Cortex of kidney (tissue), 1 donor: ENCODE measurements at places on chromosomes 12 and 14.

DNA sequence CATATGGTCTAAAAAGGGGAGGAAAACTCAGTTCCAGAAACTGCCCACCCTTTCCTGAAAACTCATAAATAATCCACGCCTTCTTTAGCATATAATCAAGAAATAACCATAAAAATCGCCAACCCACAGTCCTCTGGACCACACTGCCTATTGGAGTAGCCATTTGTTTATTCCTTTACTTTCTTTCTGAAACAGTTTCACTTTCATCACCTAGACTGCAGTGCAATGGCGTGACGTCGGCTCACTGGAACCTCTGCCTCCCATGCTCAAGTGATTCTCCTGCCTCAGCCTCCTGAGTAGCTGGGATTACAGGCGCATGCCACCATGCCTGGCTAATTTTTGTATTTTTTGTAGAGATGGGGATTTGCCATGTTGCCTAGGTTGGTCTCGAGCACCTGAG, 44.2 kb downstream of the CLMN start:
- DNase-seq = no peak

- DNase-seq = no peak
These were observed 45.4 kb upstream of the SRP54 start for GRCh38 chr14:34937442-34937841.

DNA sequence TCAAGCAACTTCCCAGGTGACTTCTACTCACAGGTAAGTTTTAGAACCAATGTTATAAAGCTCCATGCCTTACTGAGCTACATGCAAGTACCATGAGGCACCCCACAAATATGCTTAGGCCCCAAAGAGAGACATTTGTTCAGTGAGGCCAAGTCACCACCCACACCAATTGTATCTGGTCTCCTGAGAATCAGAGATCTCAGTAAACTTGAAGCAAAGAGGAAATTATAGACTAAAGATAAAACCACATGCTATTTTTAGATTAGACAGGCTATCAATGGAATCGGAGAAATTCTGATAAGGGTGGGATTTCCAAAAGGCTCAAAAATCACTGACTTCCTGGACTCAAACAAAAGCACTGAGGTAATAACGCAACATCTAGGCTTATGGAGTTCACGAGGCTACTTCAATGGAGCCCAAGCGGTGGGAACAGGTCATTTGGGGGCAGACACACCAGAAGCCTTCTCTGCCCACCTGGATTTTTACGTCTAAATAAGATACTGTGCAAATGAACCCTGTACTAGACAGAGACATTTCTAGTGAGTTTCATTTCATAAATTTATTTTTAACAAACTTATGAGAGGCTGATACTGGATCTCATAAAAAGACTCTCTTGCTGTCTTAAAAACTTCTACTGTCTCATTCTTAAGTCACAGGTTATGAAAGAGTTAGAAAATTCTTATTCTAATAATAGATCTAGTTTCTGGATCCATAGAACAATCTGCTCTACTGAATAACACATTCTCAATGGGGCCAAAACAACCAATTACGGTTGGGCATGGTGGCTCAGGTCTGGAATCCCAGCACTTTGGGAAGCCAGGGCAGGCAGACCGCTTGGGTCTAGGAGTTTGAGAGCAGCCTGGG, 7.7 kb downstream of the SLC15A4 start:
- DNase-seq = no peak

DNA sequence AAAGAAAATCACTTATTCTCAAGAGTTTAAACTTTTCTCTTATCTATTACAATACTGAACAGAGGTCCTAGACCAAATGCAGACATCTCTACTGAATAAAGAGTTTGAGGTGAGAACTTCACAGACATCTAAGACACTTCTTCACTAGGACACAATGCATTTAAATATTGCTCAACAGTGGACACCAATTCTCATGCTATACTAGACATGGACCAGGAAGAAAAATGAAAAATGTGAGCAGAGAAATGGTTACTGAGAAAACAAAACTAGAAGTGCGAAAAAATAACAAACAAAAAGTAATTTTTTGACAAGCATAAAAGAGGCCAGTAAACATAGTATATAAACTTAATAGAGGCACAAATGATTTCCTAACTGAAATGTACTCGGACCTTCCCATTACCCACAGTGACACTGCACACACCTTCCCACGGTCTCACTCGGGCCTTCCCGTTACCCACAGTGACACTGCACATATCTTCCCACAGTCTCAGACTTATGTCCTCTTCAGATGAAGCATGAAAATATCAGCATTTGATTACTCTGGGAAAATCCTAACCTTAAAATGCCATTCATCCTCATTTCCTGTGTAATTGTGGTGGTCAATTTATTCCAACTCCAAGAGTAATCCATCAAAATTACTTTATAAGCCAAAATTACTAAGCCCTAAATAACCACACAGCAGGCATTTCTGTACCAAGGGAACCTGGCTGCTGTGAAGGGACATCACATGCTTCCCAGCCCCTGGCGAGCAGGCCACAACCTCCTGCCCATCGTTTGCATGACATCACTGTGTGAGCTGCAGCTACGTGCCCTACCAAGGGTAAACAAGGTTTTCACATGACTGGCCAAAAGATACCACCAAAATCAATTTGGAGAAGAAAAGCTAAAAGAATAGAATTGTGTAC, 6.4 kb downstream of the SLC15A4 start:
- DNase-seq = no peak

GRCh38 chr12:46478123-46478522, 105.5 kb upstream of the SLC38A2 start:
- DNase-seq = no peak

GRCh38 chr14:68033336-68033932, 213.9 kb downstream of the RAD51B start:
- no peak for DNase-seq

DNA sequence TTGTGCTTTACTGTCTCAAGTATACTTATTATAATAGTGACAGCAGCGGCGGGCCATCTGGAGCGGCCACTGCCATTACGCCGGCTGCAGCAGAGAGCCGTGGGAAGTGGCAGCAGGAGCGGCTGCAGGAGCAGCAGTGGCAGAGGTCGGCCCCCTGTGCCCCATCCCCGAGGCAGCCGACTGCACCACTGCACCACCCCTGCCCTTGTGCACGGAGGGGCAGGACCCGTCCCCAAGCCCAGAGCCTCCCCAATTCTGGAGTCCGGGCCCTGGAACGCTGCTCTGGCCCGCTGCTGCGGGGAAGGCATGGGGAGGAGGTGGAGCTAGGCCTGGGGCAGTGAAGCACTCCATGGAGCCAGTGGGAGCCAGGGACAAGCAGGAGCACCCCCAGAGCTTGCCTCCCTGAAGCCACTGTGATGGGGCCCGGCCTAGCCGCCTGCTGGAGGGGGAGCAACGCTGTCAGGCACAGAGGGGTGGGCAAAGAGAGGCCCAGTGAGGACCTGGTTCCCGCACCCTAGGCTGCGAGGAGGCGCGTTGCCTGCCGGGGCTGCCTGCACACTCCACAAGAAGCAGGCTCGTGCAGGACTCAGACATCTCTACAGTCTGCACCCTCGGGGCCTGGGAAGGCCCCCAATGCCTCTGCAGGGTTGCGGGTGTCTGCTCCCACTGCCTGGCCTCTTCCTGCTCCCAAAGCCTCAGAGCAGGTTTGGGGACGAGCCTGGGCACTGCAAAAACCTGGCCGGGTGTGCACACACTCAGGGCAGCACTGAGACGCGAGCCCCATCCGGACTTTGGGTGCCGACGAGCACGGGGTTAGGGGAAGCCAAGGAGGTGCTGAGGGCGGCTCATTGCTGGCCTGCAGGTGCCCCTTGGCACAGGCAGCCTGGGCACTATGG, 74.2 kb upstream of the RASSF8 start:
- no peak for DNase-seq

DNA sequence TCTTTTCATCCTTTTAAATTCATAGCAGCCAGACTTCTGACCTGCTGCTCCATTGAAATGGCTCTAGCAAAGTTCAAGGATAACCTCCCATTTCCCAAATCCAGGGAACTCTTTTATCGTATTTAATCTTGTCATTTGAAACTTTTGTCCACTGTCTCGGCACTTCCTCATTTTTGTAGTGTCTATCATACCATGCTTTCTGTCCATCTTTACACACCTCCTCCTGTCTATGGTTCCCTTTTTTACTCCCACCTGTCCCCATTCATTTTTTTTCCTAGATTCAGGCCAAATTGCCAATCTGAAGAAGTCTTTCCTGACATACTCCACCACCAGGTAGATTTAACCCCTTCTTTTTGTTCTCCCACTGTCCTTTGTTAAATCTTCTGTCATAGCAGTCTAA, 31.0 kb downstream of the NFYB start:
- DNase-seq = no peak

DNA sequence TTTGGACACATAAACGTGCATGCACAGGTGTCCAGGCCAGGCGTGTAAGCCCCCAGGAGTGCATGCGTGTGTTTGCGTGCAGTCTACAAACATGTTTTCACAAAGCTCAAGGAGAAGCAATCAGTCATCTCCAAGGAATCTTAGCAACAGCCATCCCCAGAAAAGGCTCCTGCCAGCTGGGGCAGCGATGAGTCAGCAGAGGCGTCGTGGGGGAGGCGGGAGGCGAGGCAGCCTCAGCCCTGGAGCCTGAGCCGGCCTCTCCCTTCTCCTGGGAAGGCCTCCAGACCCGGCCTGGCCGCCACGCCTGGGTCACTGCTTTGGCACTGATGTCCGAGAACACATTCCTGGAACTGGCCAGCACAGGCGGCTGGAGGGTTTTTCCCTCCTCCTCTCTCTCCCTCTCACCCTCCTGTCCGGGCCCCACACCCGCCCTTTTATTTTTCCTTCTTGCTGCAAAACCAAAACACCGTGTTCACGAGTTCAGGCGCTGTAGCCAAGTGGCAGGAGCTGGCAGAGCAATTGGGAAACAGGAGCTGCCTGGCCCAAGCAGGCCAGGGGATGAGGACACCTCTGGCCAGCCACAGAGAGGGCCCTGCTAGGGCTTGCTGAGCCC, 92.7 kb downstream of the LRRC74A start:
- DNase-seq = peak; percentile 63

- DNase-seq = no peak
These were observed 4.0 kb upstream of the WSCD2 start for GRCh38 chr12:108125073-108125472.

DNA sequence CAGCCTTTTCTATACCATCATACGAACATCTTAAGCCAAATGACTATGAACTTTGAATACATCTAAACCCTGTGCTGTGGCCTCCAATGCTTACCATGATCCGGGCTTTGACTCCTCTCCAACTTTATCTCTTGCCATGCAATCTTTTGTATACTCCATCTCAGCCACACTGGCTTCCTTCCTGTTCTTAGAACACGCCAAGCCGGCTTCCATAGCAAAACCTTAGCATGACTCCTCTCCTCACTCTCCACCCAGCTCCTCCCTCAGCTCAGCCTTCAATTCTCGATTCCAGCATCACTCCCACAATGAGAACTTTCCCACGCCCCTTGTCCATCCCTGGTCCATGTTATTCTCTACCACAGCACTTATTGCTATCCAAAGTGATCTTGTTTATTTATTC, 228.3 kb downstream of the NTF3 start:
- no peak for DNase-seq

DNA sequence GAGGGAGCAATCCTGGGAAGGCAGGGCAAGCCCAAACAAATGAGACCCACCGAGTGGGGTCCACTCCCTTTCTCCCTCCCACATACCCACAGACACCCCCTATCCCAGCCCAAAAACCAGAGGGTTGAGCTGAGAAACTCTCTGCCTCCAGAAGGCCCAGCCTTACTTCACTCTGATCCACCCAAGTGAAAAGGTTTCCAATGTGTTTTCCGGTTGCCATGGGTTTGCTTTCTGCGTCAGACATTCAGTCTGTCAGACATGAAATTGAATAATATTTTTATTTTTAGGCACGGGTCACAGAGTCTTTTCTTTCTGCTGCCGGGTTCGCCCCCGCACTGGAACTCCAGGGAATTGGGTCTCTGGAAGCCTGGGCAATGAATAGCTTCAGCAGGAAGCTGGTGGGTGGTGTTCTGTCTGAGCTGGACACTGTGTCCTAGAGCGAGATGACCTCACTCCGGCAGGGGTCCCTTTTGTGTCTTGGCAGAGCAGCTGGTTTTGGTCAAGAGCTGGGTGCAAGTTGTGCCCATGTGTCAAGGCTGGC, 69.8 kb upstream of the CLMN start:
- DNase-seq = no peak

GRCh38 chr12:82474181-82474797, 116.0 kb downstream of the METTL25 start:
- DNase-seq = no peak

DNA sequence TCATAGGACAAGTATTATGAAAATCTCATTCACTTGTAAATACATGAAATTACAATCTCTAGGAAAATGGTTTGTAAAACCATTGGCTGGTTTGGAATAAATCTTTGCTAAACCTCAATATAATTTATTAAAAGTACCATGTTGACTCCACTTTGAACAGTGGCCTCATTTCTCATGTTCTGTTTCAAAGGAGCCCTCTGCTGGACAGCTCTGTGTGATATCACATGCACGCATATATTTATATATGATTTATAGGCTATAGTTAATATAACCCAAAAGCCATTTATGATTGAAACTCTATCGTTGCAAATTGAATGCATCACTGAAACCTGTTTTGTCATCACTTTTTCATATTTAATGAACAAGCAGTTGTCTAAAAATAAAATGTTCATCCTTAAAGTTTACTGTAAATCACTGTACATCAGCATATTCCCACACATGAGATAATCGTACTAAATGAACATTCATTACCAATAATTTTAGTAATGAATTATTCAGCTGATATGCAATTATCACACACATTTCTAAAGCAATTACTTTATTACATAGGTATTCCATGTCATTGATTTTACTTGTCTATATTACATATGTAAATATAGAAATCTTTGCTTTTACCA, 493.8 kb downstream of the NPAS3 start:
- no peak for DNase-seq

DNA sequence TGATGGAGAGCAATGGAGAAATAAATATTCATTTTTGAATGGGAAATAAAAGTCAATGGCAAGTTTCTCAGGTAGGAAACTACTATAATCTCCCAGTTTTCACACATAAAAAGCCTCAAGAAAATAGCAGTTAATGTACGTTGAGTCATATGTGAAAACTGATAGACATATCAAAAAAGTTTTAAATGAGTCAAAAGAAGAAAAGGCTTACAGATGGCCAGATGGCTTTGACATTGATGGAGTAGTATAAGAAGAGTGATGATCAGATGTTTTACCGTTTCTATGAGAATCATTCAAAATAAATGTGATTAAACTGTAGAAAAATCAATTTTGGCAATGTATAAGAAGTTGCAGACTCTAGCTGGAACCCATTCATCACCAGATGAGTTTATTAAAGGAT, 97.8 kb downstream of the LLPH start:
- no peak for DNase-seq

- DNase-seq = no peak
These were observed 249.5 kb upstream of the DCN start for GRCh38 chr12:91432089-91432488.

DNA sequence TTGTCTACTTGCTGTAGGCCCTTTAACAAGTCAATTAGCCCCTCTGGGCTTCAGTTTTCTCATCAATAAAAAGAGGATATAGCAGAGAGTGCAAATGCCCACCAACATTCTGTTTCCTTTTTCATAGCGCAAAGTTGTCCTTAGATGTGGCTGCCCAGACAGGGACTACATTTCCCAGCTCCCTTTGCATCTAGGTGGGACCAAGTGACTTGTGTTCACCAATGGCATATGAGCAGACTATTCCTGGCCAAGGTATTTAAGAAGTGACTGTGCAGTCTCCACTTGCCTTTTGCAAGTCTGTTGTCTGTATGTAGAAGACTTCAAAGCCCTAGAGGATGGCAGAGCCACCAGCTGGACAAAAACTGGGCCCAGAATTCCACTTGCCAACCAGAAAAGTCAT, 59.7 kb downstream of the DAO start:
- DNase-seq = no peak
